GM12878 (cell line): ENCODE measurements at places on chromosomes 11 and 22. TPM values are rescaled to one million over a fixed set of nuclear protein-coding genes. Genes with fewer than 3 reads are reported as not detected.

- no peak overlapping the region for H3K27ac ChIP-seq
- H3K27me3 ChIP-seq, result no peaks in the 10 kb centered on the region
- H3K4me3 ChIP-seq, result no peak overlapping the region
- H3K4me1 ChIP-seq, result no peaks in the 10 kb centered on the region
- DNase-seq, result no peak
Observed at GRCh38 chr11:48148749-48149148, 67.9 kb upstream of the OR4B1 start.

Gene OR5T3
- not detected in 2 replicates for total RNA-seq

Gene LINC01488
- not detected in 2 replicates for total RNA-seq

DNA sequence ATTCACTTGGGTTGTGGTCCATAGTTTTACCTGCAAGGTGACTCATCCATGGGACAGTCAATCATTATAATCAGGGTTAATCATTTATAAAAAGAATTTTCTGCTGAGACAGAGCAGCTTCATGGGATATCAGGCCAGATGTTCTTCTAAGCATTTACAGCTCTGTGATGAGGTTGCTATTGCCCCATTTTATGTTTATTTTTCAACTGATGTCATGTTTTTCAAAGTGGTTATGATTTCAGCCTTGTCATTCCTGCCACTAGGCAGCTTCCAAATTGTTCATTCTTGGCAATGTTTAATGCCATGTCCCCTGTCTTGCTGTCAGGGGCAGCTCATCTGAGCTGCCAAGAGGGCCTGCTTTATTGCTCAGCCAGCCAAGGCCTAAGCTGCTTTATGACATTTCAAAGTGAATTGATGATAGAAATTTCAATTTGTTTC lies 35.9 kb upstream of the ZBED5 start:
- H3K27me3 ChIP-seq, result no peaks in the 10 kb centered on the region
- no peak for DNase-seq
- H3K27ac ChIP-seq, result no peak overlapping the region
- H3K4me1 ChIP-seq, result no peaks in the 10 kb centered on the region

- no peak overlapping the region for H3K4me3 ChIP-seq
- no peak overlapping the region for H3K27ac ChIP-seq
- no peaks in the 10 kb centered on the region; the same call in 1 of the 2 replicates for H3K36me3 ChIP-seq
- H3K27me3 ChIP-seq, result no peaks in the 10 kb centered on the region
- no peaks in the 10 kb centered on the region for H3K4me1 ChIP-seq
Observed at GRCh38 chr22:47089796-47090460, 327.5 kb downstream of the TBC1D22A start.

DNA sequence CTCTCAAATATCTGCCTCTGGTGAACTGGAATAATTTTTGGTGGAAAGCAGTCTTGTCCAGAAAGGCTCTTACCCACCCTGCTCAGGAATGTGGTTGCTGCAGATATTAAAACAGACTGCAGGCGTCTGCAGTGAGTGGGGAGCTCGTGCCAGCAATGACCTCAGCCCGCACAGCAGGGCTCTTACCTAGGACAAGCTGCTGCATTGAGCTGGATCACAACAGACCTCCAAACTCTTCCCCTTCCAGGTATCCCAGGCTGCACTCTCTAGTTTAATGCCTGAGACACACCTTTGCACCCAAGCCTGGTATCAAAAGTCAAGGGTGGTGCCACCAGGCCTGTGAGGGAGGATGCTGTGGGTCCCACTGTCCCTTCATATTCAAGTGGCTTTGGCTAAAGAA lies 69.7 kb upstream of the CDON start:
- H3K4me3 ChIP-seq, result no peak overlapping the region
- no peak overlapping the region for H3K27ac ChIP-seq
- DNase-seq, result no peak
- no peaks in the 10 kb centered on the region for H3K27me3 ChIP-seq

DNA sequence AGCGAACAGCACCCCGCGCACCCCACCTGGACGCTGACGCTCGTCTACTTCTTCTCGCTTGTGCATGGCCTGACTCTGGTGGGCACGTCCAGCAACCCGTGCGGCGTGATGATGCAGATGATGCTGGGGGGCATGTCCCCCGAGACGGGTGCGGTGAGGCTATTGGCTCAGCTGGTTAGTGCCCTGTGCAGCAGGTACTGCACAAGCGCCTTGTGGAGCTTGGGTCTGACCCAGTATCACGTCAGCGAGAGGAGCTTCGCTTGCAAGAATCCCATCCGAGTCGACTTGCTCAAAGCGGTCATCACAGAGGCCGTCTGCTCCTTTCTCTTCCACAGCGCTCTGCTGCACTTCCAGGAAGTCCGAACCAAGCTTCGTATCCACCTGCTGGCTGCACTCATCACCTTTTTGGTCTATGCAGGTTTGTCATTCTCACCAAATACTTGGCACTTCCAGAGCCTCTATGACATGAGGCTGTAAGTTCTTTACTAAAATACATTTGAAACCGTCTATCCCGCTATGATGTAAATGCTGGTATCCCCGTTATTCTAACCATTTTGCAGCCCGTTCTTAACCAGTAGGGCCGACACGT lies 535 bp downstream of the AQP11 start:
- peaks cover 6% of the 10 kb centered on the region; the same call in 1 of the 2 replicates for H3K4me1 ChIP-seq
- no peak overlapping the region for H3K27ac ChIP-seq
- no peak for DNase-seq
- H3K36me3 ChIP-seq, result no peaks in the 10 kb centered on the region

GRCh38 chr11:69642549-69642912 lies 1.6 kb downstream of the CCND1 start:
- no peak for DNase-seq
- H3K4me3 ChIP-seq, result peak overlapping the region; percentile 71; the same call in 1 of the 2 replicates
- no peaks in the 10 kb centered on the region for H3K36me3 ChIP-seq
- no peak overlapping the region for H3K27ac ChIP-seq
- peaks cover 18% of the 10 kb centered on the region for H3K4me1 ChIP-seq

Gene CASP5
- total RNA-seq, result not detected in 2 replicates

Gene LRRN4CL
- total RNA-seq, result not detected in 2 replicates

- H3K36me3 ChIP-seq, result no peaks in the 10 kb centered on the region
- H3K27ac ChIP-seq, result no peak overlapping the region
- no peaks in the 10 kb centered on the region for H3K4me1 ChIP-seq
- DNase-seq, result no peak
- H3K27me3 ChIP-seq, result no peaks in the 10 kb centered on the region
Observed at GRCh38 chr11:126548581-126549550, 193.4 kb downstream of the ST3GAL4 start.

DNA sequence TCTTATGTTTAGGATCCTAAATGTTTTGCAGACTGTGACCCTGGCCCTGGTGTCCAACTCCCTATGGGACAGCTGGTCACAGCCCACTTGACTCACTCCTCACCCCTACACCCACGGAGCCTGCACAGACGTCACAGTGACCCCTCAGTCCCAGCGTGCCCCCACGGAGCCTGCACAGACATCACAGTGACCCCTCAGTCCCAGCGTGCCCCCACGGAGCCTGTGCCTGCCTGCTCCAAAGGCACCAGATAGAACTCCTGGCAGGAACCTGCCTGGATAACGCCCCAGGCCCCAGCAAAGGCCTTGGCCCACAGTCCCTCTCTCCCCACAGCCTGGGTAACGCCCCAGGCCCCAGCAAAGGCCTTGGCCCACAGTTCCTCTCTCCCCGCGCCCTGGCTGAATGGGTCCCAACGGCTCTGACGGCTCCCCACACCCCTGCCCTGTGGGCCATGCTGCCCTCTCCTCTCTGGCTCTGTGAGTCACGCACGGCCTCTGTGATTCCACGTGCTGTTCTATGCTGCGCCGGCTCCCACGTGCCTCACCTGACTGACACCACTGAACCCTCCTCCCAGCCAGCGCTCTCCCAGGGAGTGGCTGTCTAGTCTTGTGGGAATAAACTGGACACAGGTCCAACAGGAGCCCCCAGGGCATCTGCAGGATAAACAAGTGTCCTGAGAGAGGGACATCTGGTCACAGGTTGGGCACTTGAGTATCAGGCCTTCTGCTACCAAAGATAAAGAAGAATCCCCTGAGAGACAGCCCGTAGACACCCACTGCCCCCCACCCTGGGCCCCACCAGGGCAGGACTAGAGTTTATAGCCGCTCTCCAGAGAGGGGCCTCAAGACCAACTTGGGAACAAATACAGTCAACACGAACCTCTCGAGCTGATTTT lies 250.3 kb downstream of the BRD1 start:
- H3K4me1 ChIP-seq, result no peaks in the 10 kb centered on the region
- H3K4me3 ChIP-seq, result no peak overlapping the region
- H3K36me3 ChIP-seq, result no peaks in the 10 kb centered on the region; the same call in 1 of the 2 replicates

Gene CRYBB1
- total RNA-seq, result 0.64 TPM in 1 of 2 replicates, not detected in the other

Gene FOSL1
- 3.8 and 4.3 TPM in 2 replicates for total RNA-seq

GRCh38 chr22:32623943-32624342 lies 149.3 kb downstream of the FBXO7 start:
- H3K4me3 ChIP-seq, result no peak overlapping the region
- H3K27me3 ChIP-seq, result no peaks in the 10 kb centered on the region
- no peak overlapping the region for H3K27ac ChIP-seq
- no peaks in the 10 kb centered on the region for H3K4me1 ChIP-seq

Gene PARVG
- total RNA-seq, result 91.3 and 95.7 TPM in 2 replicates

DNA sequence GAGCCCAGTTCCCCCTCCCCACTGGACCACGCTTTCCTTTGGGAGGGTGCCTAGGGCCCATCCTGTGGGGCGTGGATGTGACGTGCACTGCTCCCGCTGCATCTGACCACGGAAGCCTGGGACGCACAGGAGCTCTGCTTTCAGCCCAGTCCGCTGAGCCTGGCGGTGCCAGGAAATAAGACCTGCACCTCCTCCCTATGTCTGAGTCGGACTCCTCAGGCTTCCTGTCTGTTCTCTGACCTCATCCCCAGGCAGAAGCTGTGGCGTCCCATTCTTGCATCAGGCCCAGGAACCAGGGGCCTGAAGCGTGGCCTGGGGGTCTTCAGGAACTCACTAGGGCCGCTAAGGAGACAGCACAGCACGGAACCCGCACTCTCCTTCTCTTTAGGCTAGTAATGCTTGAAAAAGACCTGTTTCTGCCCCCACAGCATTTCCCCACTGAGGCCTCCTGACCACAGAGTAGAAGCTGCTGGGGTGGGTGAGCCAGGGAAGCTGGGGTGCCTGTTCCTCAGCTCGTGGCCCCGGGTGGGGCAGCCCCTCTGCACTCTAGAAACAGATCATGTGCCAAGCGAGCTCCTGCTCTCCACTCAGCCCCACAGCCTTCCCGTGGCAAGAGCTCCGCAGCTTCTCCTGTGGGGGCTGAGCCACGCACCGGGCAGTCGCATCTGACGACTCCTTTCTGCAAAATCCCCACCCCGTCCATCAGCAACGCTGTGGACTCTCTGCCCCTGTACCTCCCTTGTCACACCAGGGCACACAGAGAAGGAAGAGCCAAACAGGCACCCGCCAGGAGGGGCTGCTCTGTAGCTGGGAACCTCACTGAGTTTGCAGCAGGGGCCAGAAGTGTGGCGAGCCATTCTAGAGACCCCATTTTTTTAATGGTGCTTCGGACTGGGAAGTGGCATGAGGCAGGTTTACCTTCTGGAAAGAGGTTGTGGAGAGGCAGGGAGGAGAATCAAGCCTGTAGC lies 22.6 kb downstream of the MOV10L1 start:
- H3K27me3 ChIP-seq, result peaks cover 8% of the 10 kb centered on the region
- no peaks in the 10 kb centered on the region for H3K4me1 ChIP-seq

Gene ADAMTS8
- total RNA-seq, result not detected in 2 replicates

DNA sequence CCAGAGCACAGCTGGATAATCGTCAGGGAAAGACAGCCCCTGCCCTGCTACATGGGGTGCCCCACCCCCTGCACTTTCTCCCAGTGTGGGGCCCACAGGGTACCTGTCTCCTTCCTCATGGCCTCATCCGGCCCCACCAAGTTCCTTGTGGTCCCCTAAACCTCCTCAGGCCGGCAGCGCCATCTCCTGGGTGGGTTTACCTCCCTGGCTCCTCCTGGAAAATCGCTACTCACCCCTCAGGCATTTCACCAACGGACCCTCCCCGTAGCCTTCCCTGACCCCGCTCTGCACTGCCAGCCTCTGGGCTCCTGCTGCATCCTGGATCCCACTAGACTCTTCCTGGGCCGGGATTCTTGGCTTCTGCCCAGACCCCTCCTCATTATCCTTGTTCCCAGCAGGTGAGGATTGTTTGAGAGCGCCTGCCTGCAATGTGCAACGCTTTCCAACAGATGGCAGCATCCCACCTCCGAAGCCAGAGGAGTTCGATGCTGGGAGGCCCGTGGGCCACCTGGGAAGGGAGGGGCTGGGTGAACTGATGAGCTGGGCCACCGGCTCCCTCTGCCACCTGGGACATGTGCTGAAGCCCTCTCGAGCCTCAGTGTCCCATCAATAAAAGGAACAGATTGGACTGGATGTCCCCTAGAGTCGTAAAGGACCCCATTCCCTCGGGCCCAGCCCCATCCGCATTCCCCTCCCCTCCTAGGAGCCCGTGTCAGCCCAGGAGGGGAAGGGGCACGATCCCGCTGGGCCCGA lies 44.2 kb upstream of the TTLL12 start:
- H3K4me3 ChIP-seq, result no peak overlapping the region
- H3K4me1 ChIP-seq, result no peaks in the 10 kb centered on the region
- peaks cover 5% of the 10 kb centered on the region; the same call in 1 of the 2 replicates for H3K27me3 ChIP-seq

DNA sequence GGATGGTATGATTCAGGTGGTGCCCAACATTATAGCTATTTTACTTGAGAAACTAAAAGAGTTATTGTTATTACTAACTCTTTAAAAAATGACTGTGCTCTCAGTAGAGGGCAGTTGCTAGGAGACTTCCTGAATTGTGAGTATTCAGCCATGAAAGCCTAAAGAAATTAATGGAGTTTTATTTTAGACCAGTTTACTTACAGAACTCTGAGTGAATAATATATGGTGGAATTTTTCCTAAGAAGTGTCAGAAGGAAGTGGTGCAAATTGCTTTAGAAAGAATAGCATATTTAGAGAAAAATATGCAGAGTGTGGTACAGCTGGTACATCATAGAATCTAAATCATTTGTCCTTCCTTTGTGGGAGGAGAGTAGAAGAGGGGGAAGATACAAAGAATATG lies 689.9 kb upstream of the CCDC90B start:
- H3K27ac ChIP-seq, result no peak overlapping the region
- peaks cover under 1% of the 10 kb centered on the region; the same call in 1 of the 2 replicates for H3K4me1 ChIP-seq
- H3K36me3 ChIP-seq, result no peaks in the 10 kb centered on the region

DNA sequence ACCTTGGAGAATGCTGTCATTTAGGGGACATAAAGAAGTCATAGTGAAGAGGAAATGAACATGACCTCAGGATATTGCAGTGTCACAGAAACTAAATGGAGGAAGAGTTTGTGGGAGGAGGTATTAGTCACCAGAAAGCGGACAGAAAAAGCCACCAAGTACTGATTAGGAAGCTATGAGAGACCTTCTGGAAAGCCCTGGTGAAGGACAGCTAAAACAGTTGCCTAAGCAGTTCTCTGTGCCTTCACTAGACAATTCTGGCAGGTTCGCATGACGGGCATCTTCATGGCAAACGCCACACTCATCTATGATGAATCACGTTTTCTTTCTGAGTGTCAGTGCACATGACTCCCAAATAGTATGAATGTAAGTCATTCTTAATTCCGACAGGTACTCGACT lies 325.8 kb downstream of the C11orf87 start:
- DNase-seq, result no peak
- no peaks in the 10 kb centered on the region for H3K36me3 ChIP-seq
- H3K4me3 ChIP-seq, result no peak overlapping the region
- H3K4me1 ChIP-seq, result no peaks in the 10 kb centered on the region
